GOT3 (cell line): ENCODE measurements at places on chromosomes 5 and 9.

- no peak for DNase-seq
These were observed 558.0 kb downstream of the EBF1 start for GRCh38 chr5:158541536-158542297.

DNA sequence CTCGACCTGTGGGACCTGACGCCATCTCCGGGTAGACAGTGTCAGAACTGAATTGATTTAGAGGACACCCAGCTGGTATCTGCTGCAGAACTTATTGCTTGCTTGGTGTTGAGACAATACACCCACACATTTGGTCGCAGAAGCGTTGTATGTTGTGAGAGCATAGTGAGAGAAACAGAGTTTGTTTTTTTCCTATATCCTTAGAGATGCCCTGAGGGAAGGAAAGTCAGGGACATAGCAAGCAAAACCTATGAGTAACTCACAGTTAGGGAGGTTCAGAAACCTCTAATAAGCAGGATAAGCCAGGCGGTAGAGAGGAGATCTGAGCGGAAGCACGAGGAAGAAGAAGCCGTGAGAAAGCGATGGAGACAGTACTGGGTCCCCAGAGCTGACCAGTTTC lies 59.8 kb downstream of the PTCD2 start:
- DNase-seq = no peak

DNA sequence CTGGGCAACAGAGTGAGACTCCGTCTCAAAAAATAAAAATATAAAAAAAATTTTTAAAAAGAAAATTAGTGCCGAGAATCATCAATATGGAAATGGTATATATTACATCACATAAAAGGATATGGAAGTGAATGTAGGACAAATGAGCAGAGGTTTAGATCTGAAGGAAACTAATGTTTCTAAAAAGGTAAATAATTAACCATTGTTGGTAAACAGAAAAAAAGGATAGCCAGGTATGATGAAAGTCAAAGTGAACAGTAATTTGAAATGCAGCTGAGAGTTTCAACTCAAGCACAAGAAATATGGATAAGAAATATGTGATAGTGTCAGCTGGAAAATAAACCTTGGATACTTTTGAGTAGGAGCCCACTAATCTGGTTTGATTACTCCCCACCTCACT lies 76.2 kb downstream of the CPLANE1 start:
- DNase-seq = no peak

- DNase-seq = no peak
These were observed 643.9 kb upstream of the ZNF608 start for GRCh38 chr5:125390326-125390725.

- no peak for DNase-seq
These were observed 27.2 kb upstream of the FBP1 start for GRCh38 chr9:94666364-94667099.

- DNase-seq = no peak
These were observed 272.5 kb downstream of the EPB41L4A start for GRCh38 chr5:112146323-112147226.

DNA sequence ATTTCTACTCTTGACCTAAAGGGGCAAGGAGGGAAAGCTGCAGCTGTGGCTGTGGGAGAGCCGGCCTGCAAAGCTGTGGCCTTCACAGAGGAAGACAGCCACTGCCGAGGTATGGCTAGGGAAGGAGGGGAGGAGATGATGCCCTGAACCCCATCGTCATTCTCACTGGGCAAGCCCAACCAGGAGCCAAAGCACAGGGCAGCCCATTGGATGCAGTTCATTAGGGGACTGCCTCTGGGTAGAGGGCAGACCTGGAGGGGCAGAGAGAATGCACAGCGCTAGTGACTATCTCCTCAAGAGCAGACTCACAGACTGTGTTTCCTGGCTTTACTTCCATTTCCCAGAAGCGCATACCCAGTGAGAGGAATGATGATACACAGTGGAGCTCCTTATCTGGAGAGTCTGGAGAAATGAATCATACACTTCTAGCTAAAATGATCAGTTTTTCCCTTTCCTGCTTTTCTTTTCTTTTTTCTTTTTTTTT lies 47.2 kb upstream of the TTC23L start:
- DNase-seq = no peak

GRCh38 chr5:158265931-158266700 lies 407.2 kb upstream of the CLINT1 start:
- DNase-seq = no peak

DNA sequence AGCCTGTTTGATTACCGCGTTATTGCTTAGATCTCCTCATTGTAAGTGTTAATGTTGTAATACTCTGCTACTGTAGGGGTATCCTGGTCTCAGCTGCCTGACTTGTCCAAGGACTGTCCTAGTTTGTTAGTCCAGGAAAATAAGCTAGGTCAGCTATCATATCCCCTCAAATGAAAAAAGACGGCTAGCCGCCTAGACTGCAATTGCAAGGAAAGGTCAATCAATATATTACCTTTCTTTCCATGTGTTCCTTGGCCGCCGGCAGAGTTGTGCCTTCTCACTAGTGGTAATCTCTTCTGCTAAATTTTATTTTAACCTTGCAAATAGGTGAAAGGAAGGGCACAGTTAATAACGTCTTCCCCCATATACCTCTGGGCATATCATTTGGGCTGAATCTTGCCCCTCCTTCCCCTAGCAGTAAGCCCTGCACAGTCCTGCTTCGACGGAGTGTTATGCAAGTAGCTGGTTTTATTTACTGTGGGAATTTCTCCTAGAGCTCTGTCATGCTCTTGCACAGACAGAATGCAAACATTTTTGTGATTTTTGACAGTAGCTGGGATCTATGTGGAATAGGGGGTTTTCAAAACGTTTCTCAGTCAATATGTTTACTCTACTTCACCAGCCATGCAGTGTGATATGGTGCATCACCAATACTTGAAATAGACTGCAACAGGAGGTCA lies 288.5 kb downstream of the MAST4 start:
- DNase-seq = no peak

DNA sequence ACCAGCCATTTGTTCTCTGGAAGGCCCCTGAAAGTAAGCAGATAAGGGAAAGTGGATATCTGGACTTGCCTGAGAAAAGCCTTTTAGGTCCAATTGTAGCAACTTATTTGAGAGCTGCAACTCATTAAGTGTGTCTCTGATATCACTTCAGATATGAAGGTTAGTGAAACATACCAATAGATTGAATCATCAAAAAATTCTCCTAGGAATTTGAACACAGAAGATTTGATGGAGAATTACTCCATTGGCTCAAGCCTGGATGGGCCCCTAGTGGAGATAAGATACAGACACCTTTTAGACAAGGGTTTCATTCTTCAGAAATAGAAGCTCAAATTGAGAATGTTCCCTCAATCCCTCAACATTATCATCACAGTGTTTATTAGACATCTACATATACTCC lies 356.7 kb downstream of the NDUFS4 start:
- DNase-seq = no peak

GRCh38 chr5:74161170-74161569 lies 479.4 kb downstream of the ENC1 start:
- no peak for DNase-seq

GRCh38 chr5:23440703-23441102 lies 66.7 kb upstream of the PRDM9 start:
- DNase-seq = no peak

- DNase-seq = no peak
These were observed 15.4 kb downstream of the CCL28 start for GRCh38 chr5:43396762-43397304.

DNA sequence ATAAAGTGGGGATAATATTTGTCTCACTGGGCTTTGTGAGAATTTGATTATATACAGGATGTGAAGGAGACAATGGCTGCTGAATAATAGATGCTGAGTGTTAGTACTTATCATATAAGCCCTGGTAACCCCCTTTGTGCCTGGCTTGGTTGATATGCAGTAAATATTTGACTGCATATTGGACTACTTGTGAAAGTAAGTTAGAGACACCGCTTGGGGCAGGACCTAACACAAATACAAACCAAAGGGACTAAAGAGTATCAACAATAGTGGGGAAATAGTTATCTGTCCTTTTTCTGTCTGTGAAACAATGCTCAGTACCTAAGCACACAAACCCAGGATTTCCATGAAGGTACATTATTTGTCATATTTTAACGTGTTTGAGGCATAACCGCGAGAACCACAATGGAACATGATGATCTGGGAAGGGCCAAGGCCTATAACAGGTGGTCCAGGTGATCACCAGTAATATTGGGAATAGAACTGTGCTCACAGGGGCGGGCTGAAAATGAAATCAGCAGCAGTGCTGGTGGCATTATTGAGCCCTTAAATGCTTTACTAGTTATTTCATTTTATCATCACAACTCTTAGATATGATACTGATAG lies 138.2 kb upstream of the SMARCA2 start:
- no peak for DNase-seq

- DNase-seq = no peak
These were observed 129.6 kb upstream of the ABCA1 start for GRCh38 chr9:105057551-105057950.

DNA sequence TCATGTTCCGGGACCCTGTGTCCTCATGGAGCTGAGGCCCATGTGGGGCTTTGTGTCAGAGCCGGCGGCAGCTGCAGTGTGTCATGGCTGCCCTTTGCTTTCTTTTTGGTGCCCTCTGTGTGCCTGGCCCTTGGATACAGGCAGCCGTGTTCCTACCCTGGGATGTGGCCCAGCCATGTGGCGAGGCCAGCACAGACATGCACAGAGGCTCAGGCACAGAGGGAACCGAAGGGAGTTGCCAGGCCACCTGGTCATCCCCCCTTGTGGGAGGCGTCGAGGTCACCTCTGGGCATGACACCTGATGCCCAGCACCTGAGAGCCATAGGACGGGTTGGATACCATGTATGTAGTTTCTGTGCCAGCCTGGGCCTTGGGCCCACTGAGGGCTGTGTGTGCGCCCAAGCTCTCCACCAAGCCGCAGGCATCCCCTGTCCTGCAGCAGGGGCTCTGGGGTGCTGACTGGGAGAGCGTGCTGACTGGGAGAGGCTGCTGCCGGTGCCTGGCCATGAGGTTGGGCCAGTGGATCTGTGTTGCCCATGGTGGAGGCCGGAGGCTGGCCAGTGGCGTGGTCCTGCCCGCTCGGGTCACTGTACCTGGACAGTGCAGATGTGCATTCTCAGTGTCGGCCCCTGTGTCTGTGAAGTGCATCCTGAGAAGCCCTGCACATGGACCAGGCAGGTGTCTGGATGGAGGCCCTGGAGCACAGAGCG lies 4.8 kb downstream of the NKD2 start:
- DNase-seq = no peak

GRCh38 chr9:72996684-72997314 lies 43.9 kb upstream of the ALDH1A1 start:
- DNase-seq = no peak

DNA sequence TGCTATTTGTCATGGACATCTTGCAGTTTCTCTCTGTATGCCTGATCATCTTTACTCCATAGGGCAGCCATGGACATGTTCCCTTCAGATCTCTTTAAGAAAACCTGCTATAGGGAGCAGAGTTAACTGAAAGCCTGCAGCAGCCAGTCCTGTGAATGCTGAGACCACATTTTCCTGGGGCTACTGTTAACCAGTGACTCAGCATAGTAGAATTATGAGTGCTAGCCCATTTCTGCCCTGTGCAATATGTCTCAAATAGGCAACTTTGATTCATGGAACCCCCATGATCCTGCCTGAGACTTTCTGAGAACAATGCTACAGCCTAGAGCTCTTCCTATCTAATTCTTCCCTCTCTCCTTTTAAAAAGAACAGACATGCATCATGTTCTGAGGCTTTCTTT lies 624.2 kb downstream of the CHSY3 start:
- DNase-seq = no peak

GRCh38 chr5:124842725-124843595 lies 96.5 kb upstream of the ZNF608 start:
- no peak for DNase-seq

DNA sequence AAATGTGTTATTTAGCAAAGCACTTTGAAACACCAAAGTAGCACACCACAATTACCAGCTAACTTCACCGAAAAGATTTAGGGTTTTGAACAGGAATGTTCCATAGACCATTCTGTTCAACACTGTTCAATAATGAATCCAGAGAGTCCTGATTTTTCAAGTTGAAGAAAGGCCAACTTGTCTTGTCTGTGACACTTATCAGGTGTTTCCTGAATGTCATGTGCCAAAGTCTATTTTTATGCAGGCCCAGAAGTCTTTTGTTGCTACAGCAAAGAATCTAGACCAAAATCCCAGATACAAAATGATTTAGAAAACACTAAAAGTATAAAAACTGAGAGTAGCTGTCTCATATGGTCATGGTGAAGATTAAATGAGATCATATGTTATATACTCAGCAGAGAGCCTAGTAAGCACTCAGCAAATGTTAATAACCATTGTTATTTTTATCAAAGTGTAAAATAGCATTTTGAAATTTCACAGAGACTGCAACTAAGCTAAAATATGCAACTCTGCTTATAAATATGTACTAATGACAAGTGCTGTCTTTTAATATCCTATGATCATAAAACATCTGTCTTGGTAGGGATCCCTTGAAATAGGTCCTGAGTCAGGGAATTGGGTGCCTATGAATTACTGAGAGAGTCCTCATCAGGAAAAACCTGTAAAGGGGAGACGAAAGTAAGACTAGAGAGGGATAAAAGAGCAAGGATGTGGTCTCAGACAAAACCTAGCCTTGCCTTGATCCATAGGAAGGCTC lies 122.4 kb upstream of the SLC12A2 start:
- DNase-seq = no peak

GRCh38 chr5:107654827-107655226 lies 15.9 kb downstream of the EFNA5 start:
- DNase-seq = no peak

DNA sequence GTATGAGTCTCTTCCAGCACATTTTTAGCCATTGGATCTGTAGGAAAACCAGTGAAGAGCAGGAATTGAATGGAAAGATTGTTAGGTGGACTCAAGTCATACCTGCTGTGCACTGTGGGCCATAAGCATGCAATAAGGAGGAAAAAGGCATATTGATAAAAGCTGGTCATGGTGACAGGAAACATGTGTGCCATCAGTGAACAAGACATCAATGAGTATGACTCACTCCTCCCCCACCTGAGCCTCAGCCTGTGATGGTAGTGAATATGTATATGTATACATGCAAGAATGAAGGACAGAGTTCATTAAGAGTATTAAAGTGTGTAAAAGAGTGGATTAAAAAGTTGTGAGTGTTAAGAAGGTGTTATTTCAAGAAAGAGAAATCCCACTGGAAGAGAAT lies 164.5 kb downstream of the TMEM38B start:
- no peak for DNase-seq

- DNase-seq = no peak
These were observed 84.7 kb downstream of the GOLPH3 start for GRCh38 chr5:32089146-32090000.

DNA sequence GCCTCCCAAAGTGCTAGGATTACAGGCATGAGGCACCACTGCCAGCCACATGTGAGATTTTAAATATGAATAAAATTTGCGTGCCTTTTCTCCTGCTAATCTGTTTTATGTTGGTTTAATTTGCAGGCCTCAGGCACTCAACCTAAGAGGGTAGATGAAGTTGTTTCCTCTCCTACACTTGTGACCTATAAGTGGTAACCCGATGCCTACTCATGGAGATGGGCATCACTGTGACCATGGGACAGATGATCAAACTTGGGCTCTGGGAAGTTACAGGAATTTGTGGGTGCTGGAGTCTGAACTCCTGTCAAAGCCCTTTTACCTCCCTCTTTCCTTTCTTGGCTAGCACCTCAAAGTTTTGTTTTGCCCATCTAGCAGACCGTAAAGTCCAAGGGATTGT lies 1.1 kb downstream of the SLC28A3 start:
- no peak for DNase-seq
